ENCODE measurements at places on chromosomes 1 and 21.

DNA sequence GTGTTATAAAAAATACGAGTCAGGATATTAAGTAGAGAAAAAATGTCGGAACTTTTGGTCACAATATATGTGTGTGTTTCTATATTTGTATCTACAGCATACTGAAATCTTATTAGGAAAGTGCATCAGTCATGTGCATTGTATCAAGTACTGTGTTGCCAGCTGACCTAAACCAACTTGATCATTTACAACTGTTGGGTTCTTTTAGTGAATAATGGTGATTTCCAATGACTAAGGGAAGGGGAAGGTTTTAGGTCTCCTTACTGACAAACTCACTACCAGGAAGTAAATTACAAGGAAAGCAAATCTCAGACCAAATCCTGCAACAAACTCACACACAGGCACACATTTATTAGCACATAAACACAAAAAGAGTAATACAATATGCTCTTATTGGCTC, 142.7 kb downstream of the TSEN15 start:
- no peak for DNase-seq

DNA sequence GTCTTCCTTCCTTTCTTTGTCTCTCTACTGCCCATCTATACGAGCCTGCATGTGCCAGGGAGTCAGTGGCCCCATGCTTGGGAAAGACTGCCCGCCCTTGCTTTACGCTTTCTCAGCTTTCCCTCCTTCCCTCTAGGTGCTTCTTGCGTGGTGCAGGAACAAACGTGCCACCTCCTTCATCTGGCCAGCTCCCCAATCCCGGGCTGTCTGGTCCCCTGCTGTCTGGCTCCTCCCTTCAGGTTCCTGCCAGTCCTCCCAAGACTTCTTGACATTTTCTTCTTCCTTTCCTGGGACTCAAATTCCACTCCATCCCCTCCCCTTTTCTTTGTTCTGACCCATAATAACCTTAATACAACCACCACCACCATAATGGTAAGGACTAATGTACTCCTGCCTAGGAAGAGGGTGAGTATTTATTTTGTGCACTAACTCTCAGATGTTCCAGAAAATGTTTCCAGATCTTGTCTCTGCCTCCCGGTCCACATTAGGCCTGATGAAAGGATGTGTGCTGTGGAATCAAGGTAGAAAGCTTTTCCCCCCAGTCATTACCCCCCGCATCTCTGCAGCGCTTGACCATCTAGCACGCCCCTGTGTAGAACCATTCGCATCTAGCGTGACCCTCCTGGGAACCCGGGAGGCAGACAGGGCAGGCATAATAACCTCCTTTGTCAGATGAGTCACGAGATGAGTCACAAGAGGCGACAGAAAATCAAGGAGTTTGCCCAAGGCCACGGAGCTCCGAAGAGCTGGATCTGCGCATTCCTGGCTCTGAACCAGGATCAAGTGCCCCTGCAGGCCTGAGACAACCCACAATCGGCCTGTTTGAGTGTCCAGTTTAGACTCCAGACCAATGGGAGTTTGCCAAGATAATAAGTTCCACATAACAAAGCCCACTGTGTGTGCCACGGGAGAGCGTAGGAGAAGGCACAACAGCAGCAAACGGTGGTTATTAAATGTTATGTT, 60.1 kb upstream of the NEK2 start:
- no peak for DNase-seq

DNA sequence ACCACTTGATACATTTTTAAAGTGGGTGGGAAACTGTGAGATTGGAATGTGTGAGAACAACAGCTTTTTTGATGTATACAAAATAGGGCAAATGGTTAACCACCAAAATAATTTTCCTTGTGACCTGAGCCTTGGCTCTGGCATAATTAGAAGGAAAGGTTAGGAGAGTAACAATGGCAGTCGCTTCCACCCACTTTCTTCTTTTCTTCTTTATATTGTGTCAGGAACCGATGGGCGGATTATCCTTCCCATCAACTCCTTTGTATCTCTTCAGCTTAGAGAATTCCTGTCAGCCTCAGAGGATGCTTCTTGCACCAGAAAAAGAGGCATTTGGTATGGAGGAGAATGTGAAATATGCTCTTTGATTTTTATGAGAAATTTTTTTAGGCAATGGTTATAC, 90.6 kb downstream of the SDCCAG8 start:
- no peak for DNase-seq

GRCh38 chr1:230303069-230303468, 123.1 kb downstream of the PGBD5 start:
- no peak for DNase-seq

GRCh38 chr1:112298558-112298957, 97.5 kb upstream of the CTTNBP2NL start:
- DNase-seq, result peak; percentile 36

GRCh38 chr1:13514821-13515220, 1.0 kb upstream of the LRRC38 start:
- no peak for DNase-seq

DNA sequence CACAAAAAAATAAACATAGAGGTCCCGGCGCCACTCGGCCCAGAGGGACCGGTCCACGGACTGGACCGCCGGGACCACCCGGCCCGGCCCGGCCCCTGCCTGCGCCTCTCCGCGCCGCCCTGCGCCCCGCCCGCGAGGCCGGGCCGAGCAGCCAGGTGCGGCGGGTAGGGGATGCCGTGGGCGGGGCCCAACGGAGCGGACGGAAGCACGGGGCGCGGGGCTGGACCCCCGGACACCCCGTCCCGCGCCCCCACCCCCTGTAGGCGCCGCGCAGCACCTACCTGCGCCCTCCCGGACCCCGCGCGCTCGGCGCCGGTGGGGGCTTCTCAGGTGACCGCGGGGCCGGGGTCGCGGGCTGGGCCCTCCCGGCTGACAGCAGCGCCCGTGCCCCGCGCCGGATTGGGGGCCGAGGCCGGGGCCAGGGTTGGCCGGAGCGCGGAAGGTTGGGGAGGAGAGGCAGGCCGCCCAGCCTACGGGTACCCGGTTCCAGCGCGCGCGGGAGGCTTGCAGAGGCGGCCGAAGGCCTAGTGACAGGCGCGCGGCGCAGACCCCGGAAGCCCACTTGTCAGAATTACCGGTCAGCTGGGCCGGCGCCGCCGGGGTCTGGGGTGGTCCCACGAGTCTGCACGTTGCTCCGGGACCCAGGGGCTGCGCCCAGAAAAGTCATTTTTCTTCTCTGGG, 351.9 kb upstream of the CAMK1G start:
- no peak for DNase-seq

DNA sequence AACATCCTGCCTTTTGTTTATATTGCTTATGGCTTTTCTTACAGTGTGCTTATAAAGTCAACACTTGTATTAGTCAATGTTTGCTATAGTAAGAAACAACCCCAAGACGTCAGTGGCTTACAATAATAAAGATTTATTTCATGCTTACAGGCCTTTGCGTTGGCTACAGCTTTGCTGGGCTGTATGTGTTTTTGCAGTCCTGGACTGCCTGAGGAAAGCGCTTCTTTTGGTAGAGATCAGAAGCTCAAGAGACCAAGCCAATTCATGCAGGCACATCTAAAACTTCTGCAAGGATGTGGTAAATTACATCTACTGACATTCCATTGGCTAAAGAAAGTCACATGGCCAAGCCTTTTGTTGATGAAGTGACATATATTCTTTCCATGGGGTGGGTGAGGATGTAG, 17.5 kb upstream of the PRKAA2 start:
- no peak for DNase-seq

DNA sequence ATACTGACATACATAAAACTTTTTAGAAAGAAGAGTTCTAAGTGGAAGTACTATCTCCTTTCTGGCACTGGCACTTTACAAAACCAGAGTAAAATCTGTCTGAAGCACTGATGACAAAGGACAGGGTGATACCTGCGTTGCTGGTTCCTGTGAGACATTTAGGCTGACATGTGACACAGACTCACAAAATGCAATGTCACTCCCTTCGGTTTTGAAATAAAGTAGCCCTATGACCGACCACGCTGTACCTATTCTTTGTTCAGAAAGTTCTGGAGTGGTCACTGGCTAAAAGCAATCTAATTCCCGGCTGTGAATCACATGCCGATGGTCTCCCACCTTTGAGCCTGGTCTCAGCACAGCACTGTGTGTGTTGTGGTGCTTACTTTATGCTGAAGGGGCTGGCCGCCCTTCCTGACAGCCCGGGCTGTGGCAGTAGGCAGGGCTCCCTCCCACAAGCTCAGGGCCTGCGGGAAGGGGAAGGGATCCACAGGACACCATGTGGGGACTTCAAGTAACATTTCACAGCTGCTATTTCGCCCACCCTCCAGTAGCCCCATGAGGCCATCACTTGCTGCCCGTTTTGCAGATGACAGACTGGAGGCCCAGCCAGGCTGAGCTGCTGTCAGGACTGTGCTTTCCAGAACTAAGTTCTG, 48.0 kb downstream of the MRPL37 start:
- DNase-seq, result no peak

DNA sequence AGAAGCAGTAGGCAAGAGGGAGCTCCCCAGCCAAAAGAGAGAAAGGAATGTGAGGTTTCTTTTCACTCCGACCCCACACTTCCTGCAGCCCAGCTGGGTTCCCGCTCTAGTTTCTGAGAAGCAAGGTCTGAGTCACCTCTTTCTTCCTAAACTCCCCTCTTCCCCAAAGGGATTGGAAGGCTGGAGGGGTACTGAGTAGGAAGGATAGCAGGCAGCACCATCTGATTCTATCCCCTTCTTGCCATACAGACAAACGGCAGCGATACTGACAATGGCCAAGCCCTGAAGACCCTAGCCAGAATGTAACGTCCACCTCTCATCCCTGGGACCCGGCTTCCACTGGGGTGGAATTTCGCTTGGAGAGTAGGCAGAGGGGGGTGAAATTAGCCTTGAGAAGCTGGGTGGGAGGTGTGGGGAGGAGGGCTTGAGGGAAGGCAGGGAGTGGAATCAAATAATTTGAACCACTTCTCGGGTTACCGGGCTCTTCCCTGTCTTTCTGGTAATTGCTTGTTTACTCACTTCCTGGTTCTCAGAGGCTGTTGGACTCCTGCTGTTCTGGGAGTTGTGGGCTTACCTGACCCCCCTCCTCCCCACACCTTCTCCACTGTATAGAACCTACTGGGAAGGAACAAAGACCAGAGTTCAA, 13.2 kb downstream of the IER5 start:
- no peak for DNase-seq

DNA sequence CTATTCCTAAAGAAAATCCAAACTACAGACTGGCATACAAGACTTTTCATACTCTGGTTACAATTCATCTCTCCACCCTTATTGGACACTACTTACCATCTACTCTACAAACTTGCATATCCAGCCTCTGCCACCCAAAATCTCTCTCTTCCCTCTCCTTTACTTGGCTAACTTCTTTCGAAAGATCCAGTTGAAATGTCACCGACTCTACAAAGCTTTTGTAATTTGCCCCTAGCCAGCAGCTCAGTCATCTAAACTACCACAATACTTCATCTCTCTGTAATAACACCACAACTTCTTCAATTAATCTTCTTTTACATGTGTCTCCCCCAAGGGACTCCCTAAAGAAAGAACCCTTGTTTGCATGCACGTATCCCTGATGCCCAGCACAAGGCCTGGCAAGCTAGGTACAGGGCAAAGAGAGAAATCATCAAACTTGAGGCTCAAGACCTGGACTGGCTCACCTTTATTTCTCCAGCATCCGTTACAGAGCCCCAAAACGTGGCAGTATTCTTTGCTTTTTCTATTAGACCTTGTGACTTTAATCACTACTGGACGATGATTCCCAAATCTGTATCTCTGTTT, 2.7 kb downstream of the ZBTB21 start:
- DNase-seq, result no peak

GRCh38 chr1:237154157-237154556, 112.2 kb downstream of the RYR2 start:
- DNase-seq, result no peak

- DNase-seq, result no peak
These were observed 10.4 kb downstream of the KDM4A start for GRCh38 chr1:43660355-43660754.

DNA sequence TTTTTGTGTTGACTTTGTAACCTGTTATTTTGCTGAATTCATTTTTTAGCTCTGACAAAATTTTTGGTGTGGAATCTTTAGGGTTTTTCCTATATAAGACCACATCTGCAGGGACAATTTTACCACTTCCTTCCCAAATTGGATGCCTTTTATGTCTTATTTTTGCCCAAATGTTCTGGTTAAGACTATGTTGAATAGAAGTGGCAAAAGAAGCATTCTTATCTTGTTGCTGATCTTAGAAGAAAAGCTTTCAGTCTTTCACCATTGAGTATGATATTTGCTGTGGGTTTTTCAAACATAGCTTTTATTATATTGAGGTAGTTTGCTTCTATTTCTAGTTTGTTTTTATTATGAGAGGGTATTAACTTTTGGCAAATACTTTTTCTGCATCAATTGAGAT, 3.7 kb downstream of the CHIA start:
- DNase-seq, result no peak

DNA sequence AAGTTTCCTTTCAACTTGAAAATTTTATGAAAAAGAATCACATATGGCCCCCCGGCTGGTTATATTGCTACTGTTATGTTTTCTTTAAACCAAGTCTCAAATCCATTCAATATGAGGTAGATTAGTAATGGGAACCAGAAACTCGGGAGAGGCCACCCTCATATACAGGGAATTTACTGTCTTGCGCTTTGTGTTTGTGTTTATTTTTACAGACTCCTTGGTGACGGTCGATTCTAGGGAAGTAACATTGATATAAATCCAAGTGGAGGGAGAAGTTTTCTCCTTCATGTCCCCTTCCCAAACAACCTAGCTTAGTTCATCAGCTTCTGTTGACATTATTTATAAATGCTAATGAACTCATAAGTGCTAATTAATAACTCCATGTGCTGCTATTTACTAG, 163.5 kb upstream of the LMO4 start:
- no peak for DNase-seq

- no peak for DNase-seq
These were observed 23.4 kb downstream of the KCNQ4 start for GRCh38 chr1:40806731-40807695.

- DNase-seq, result peak; percentile 50
These were observed 987 bp downstream of the GPR137B start for GRCh38 chr1:236143104-236143948.

DNA sequence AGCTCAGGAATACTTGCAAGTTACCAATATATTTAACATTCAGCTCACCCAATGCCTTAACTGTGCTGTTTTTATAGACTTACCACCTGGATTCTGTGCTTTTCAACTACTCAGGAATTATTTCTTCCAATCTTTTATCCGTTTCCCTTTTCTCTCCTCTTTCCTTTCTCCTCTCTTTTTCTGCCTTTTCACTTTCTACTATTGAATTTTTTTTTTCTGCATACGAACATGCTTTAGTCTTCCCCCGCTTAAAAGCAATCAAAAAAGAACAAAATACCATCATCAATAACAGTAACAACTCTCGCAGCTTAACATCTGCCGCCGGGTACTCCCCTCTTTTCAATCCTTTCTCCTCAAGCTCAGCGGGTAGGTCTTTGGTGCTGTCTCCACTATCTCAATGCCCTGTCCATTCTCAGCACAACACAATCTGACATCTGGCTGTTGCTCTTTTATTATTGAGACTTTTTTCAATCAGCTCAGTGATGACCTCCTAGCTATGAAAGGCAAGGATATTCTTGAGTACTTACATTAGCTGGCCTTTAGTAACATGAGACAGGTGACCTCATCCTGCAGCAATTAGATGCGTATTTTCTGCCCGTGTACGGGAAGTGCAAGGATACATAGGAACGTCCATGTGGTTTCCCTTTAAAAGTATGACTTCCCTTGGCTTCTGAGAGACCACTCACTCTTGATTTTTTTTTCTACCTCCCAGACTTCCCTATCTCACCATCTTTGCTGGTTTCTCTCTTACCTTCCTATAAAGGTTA, 40.2 kb upstream of the SIPA1L2 start:
- DNase-seq, result no peak

- no peak for DNase-seq
These were observed 155.1 kb downstream of the PTPRU start for GRCh38 chr1:29391362-29391880.

- no peak for DNase-seq
These were observed 37.3 kb downstream of the MAST2 start for GRCh38 chr1:45840704-45841103.

Data from GM19239 (cell line).